ENCODE measurements at places on chromosomes 3 and 15.

DNA sequence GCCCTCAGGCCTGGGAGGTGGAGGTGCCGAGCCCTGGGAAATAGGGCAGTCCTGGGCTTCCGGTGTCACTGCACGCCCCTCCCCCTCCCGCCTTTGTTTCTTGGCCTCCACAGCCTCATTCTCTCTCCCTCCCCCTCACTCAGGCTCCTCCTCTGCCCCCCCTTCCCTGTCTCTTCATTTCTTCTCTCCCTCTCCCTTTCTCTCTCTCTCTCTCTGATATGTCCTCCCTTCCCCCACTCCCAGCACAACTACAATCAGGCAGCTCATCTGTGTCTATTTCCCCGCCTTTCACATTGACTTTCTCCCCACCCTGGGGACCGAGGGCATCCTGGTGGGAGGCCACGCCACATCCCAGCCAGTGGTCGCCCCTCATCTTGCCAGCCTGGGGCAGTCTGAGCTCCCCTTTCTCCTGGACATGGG is 40.2 kb downstream of the IDH2 start:
- DNase-seq = peak; percentile 63

- peak; percentile 30 for DNase-seq
Measured at GRCh38 chr15:64892847-64893403, 18.8 kb upstream of the ANKDD1A start.

GRCh38 chr3:22935040-22935439 is 268.1 kb upstream of the UBE2E2 start:
- DNase-seq = no peak

GRCh38 chr15:76199106-76200082 is 111.9 kb downstream of the ETFA start:
- DNase-seq = no peak

- no peak for DNase-seq
Measured at GRCh38 chr3:158106766-158107471, 699 bp upstream of the SHOX2 start.

GRCh38 chr3:150407808-150408220 is 284 bp upstream of the TSC22D2 start:
- no peak for DNase-seq

DNA sequence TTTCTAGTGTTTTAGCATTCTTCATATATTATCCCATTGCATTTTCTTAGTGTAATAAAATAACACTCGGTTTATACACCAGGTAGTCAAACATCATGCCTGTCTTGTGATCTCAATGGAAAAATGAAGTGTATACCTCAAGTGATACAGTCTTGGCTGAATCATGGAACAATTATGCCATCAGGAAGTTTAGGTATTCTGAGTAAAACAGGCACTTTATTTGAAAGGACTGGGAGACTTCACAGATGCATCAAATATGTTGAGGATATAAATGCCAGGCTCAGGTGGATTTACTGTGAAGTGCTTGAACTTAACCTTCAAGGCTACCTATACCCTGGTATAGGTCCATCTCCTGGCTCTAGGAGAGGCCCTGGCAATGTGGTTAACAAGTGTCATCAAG is 8.5 kb downstream of the TGFBR2 start:
- DNase-seq = no peak

DNA sequence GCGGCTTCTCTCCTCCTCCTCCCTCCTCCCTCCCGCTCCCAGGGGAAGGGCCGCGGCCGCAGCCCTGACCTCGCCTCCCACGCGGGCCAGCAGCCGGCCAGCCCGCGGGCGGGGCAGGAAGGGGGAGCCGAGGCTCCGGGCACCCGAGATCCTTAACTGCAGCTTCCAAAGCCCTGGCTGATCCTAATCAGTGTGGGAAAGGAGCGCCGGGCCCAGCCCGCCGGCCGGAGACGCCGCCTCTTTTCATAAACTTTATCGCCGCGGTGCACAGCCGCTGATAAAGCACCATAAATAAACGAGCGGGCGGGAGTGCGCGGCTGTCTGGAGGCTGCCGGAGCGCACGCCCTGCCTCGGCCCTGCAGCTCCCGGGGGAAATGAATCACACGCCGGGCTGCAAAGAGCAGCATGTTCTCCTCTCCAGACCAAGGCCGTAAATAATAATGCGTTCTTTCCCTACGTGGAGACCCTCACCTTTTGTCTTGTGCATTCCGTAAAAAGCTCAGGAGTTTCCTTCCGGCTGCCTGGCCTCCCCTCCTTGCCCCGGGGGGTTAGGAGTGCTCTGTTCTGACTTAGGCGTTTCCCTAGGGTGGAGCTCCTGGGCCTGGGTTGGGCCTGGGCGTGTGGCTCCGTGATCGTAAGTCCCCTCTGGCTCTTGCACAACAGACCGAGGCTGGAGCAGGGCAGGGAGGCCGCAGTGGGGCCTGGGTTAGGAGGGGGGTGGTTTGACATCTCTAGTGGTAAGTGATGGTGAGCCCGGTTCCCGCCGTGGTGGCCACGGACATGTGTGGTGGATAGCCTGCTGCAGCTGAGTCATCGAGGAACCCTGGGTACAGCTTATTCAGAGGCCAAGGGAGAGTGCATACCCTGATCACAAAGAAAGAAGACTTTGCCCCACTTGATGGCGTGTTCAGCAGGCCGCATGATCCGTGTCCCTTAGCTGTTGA is 132.6 kb upstream of the HES1 start:
- no peak for DNase-seq

DNA sequence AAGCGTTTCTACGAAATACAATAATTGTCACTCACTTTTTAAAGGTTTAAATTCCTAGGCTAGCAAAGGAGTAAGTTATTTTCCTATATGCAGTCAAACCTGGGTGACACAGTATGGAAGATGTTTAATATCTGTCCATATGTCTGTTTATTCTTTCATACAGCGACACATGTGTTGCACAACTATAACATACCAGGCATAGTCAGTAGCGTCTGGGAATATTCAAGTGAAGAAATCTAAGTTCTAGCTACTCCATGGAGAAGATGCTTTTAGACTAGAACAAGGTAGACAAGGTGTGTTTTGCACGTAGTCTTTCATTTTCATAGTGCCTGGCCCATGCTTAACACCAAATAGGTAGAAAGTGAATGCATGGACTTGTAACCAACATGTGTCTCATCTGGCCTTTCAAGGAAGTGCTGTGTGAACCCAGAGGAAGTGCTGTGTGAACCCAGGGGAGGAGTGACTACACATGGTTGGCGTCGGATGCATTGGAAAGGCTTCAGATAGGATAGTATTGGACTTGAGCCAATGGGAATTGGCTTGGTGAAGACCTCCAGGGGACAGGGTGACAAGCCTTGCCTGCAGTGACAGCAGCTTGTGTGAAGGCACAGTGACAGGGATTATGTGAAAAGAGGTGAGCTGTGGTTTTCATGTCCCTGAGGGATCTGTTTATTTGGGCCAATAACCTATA is 267.0 kb downstream of the PTPRG start:
- DNase-seq = no peak

GRCh38 chr3:15929944-15930571 is 132.3 kb upstream of the ANKRD28 start:
- no peak for DNase-seq

GRCh38 chr3:119349354-119350041 is 55.3 kb downstream of the ARHGAP31 start:
- DNase-seq = no peak

DNA sequence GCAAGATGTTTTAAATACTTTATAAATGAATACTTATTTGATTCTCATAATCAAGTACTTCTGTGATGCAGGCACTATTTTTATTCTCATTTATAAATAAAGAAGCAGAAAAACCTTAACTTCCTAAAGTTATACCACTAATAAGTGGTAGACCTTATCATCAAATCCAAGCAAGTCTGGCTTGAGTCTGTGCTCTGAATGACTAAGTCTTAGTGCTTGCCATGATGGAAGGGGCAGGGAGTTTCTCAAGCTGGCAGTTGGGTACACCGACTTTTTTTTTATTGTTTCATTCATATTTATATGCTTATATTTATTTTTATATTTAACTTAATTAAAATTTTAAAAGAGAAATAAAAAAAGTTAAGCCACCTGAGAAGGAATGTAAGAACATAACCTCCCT is 23.6 kb downstream of the SLMAP start:
- DNase-seq = no peak

GRCh38 chr15:25947323-25948314 is 84.5 kb upstream of the ATP10A start:
- no peak for DNase-seq

- no peak for DNase-seq
Measured at GRCh38 chr3:118269537-118270125, 765.0 kb downstream of the IGSF11 start.

GRCh38 chr15:84755736-84756527 is 7.5 kb downstream of the ZNF592 start:
- DNase-seq = no peak

DNA sequence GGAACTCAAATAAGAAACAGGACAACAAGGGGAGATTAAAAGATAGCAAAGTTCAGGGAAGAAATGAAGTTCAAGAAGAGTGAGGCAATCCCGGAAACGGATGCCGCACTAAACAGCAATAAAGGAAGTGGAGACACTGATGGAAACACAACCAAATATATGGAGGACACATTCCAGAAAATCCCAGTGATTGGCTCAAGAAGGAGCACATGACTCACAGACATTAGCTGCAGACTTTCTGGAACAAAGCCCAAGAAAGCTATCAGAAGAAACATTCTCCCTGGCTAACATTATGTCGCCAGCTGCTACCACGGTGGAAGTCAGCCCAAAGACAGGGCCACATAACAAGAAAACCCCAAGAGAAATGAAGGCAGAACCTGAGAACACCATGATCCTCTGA is 18.1 kb upstream of the VGLL4 start:
- DNase-seq = no peak

- no peak for DNase-seq
Measured at GRCh38 chr3:52136513-52136912, 17.7 kb downstream of the POC1A start.

GRCh38 chr15:93274257-93274656 is 185.2 kb upstream of the RGMA start:
- no peak for DNase-seq

- peak; percentile 40 for DNase-seq
Measured at GRCh38 chr15:52790169-52790708, at the start of gene ONECUT1. ONECUT1 (minus strand) TSS chr15:52790336; CDS start chr15:52789884, 452 bp downstream.

DNA sequence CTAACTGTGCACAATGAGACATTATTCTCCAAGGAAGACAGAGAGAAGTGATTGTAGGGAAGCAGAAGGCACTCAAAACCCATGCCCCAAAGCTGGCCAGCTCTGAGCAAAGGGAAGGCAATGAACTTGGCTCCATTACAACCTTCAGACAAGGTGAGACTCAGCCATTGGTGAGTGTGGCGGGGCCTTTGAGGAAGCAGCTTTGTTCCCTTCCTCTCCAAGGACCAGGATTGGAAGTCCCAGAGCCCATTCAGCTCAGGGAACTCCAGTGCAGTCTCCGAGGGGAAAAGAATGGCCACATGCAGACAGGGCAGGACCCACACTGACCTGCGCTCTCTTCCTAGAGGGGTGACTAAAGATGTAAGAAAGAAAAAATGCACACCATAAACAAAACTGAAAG is 23.1 kb downstream of the HEG1 start:
- no peak for DNase-seq

DNA sequence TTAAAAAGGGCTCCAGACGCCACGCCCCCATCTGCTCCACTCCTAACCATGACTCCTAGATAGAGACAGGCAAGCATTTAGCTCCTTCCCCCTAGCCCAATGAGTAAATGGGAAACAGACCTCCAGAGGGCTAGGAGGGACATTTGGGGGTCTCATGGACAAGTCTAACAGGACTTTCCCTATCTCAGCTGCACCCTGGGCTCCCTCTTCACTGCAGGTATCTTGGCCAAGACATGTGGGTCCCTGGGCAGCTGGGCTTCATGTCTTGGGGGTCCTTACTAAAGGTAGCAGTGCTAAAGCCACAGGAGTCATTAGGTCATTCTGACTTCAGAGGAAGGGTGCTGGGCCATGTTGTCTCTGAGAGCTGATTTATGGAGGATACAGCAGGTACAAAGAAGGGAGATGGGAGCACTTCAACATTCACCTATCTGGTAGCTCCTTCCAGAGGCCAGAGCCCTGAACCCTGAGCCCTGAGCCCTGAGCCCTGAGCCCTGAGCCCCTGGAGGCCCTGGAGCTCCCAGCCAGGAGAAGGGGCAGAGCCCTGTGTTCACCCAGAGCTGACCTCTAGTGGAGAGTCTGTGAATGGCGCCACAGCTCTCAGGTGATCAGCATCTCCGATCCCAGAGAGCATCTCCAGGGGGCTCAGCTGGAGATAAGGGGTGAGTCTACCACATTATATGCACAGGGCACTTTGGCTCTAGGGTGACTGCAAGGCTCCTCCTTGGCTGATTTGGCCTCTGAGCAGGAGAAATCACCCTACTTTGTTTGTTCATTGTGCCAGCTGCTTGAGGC is 40.1 kb upstream of the EPHB1 start:
- no peak for DNase-seq
